Peyer's patch (tissue), 4 donors: ENCODE measurements at places on chromosomes 1 and 21. TPM values are rescaled to one million over a fixed set of nuclear protein-coding genes. Genes with fewer than 3 reads are reported as not detected.

ANKRD13C gene
- 24.3 TPM for total RNA-seq

DNA sequence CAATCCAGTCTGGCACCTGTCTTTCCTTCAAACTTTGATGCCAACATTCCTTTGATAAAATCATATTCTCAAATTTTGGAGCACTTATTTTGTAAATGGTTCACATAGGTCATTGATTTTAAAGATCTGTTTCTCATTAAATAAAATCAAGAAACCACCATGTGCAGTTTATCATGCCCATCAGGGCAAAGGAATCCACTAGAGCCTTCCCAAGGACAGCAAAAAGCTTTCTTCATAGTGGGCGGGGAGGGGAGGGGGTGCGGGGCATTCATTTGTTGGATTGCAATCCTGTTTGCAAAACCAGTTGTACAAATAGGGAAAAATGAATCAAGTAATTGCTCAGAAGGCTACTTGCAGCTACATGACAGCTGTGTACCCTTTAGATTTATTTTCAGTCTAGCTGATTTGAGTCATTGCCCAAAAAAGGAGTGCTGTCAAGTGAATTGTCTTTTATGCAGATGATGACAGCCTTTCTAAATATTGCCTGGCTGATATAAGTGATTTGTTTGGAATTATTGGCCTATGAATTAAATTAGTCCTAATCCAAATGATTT, 23.0 kb downstream of the LRRC8B start:
- no peaks in the 10 kb centered on the region for H3K4me1 ChIP-seq
- H3K27me3 ChIP-seq: no peaks in the 10 kb centered on the region
- H3K27ac ChIP-seq: no peak overlapping the region

- H3K36me3 ChIP-seq: no peaks in the 10 kb centered on the region
- no peak for DNase-seq
- H3K4me3 ChIP-seq: no peak overlapping the region
- H3K4me1 ChIP-seq: no peaks in the 10 kb centered on the region
Observed at GRCh38 chr21:31030367-31031106, 7.7 kb downstream of the KRTAP19-8 start.

DNA sequence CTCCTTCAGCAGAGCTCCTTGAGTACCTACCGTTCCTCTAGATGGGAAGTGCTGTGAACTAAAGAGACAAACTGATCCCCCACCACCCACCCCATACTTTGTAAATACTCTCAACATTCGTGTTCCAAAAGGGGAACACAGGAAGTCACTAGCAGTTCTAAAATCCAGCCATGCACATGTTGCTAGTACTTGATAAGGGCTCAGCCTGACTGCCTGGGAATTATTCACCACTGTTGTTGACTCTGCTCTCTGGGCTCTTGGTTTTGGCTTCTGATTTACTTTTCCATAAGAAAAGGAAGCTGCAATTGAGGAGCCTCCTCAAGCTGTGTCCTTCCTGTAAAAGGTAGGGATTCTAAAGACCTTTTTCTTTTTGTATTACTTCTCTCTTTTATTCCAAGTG, 67.5 kb downstream of the IVNS1ABP start:
- H3K27ac ChIP-seq: no peak overlapping the region
- no peaks in the 10 kb centered on the region for H3K27me3 ChIP-seq
- no peak overlapping the region for H3K4me3 ChIP-seq
- no peaks in the 10 kb centered on the region for H3K36me3 ChIP-seq
- H3K4me1 ChIP-seq: no peaks in the 10 kb centered on the region

DNA sequence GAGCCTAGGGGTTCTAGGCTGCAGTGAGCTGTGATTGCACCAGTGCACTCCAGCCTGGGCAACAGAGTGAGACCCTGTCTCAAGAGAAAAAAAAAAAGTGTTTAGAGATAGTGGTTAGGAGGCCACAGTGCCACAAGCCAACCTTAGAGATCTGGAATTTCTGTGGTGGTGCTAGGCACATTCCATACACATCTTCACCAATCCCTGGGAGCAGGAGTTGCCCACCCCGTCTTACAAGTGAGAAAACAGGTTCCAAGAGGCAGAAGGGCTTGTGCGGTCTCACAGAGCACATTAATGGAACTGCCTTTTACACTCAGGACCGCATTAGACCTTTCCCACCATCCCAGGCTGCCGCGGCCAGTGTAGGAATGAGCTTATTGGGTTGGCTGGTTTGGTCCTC, 93.2 kb downstream of the EPHB2 start:
- no peaks in the 10 kb centered on the region for H3K4me1 ChIP-seq
- H3K27ac ChIP-seq: no peak overlapping the region
- no peak overlapping the region for H3K4me3 ChIP-seq
- no peaks in the 10 kb centered on the region for H3K36me3 ChIP-seq

DNA sequence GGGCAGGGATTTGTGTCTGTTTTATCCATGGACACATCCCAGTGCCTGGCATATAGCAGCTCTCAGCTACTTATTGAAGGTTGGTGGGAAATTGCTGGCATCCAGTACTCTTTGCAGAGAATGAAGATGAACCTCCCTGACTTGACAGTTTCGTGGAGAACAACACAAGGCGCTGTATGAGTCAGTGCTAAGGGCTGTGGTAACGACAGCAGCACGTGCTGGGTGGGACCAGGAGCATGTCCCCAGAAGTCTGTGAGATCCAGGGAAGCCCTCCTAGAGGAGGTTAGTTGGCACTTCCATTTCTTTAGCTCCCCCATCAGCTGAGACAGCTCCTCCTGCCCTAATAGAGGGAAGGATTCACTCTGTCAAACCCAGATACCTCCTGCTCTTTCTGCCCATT, 25.9 kb upstream of the IL19 start:
- no peaks in the 10 kb centered on the region for H3K36me3 ChIP-seq
- peaks cover 3% of the 10 kb centered on the region for H3K4me1 ChIP-seq
- H3K4me3 ChIP-seq: no peak overlapping the region
- no peaks in the 10 kb centered on the region for H3K27me3 ChIP-seq

- H3K36me3 ChIP-seq: no peaks in the 10 kb centered on the region
- no peak overlapping the region for H3K4me3 ChIP-seq
- no peaks in the 10 kb centered on the region for H3K4me1 ChIP-seq
- DNase-seq: no peak
Observed at GRCh38 chr1:240230816-240231215, 139.1 kb downstream of the FMN2 start.

- H3K36me3 ChIP-seq: no peaks in the 10 kb centered on the region
- H3K4me3 ChIP-seq: no peak overlapping the region
- no peak overlapping the region for H3K27ac ChIP-seq
- no peak for DNase-seq
Observed at GRCh38 chr1:111791776-111792175, 36.1 kb downstream of the DDX20 start.

DNA sequence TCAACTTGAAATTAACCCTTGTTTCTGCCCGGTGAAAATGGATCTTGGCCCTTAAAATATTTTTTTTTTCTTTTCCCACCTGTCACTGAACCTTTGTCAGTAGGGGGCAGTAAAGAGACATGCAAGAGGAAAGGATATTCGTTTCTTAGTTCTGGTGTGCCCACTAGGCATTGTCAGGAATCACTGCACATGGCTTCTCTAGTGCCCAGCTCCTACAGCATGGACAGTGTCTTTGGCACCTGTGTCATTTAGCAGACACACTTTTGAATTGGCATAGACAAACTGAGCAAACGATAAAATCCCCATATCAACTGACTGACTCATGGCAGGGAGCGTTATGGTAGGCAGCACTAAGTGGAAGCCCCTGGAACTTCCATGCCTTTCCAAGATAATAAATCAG, 1048.1 kb downstream of the BRINP3 start:
- no peaks in the 10 kb centered on the region for H3K27me3 ChIP-seq
- no peak for DNase-seq
- no peak overlapping the region for H3K4me3 ChIP-seq
- no peaks in the 10 kb centered on the region for H3K36me3 ChIP-seq
- H3K4me1 ChIP-seq: no peaks in the 10 kb centered on the region
- H3K27ac ChIP-seq: no peak overlapping the region

GRCh38 chr1:19087737-19088594, 122.1 kb downstream of the UBR4 start:
- H3K4me3 ChIP-seq: no peak overlapping the region
- H3K4me1 ChIP-seq: no peaks in the 10 kb centered on the region
- peaks cover 3% of the 10 kb centered on the region for H3K36me3 ChIP-seq
- H3K27me3 ChIP-seq: no peaks in the 10 kb centered on the region

GRCh38 chr1:159173320-159173719, 1.9 kb downstream of the CADM3 start:
- peaks cover 11% of the 10 kb centered on the region for H3K27me3 ChIP-seq
- no peaks in the 10 kb centered on the region for H3K36me3 ChIP-seq
- no peak overlapping the region for H3K27ac ChIP-seq
- H3K4me3 ChIP-seq: no peak overlapping the region

DNA sequence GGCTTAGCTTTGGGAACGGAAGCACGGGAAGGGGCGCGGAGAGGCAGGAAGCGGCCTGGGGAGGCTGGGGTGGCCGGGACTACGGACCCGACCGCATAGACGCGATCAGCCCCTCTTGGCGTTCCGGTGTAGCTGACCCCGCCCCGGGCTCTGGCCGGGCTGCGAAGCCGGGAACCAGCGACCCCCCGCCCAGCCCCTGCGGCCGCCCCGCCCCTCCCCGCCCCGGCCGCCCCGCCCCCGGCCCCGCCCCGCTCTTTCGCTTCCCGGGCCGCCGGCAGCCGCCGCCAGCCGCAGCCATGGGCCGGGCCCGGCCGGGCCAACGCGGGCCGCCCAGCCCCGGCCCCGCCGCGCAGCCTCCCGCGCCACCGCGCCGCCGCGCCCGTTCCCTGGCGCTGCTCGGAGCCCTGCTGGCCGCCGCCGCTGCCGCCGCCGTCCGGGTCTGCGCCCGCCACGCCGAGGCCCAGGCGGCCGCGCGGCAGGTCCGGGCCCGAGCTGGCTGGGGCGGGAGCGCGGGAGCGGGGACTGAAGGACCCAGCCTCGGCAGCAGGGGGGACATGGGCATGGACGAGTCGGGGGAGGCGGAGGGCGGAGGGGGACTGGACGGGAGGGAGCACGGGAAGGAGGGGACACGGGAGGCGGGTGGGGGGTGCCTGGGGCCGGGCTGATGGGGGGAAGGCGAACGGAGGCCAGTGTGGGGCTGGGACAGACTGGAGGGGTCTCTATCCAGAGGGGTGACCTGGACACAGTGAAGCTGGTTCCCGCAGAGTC, at the start of gene SELENON:
TSS of gene SELENON (plus strand) at position 259 of the 768 bp plus-strand sequence. CDS start at position 297, 38 bp downstream.
- no peaks in the 10 kb centered on the region for H3K36me3 ChIP-seq
- DNase-seq: peak; percentile 36
- peak within 1 kb of the TSS; percentile 58 for H3K4me3 ChIP-seq
- no peaks in the 10 kb centered on the region for H3K27me3 ChIP-seq
- H3K27ac ChIP-seq: peak within 1 kb of the TSS; percentile 54
- H3K4me1 ChIP-seq: peaks cover 6% of the 10 kb centered on the region

FBXO2 gene
- total RNA-seq: 3.1 TPM

CD247 gene
- total RNA-seq: 7.4 TPM

- peak within 1 kb of the TSS; percentile 69 for H3K27ac ChIP-seq
- H3K4me1 ChIP-seq: peaks cover 9% of the 10 kb centered on the region
- peak; percentile 90 for DNase-seq
- no peaks in the 10 kb centered on the region for H3K27me3 ChIP-seq
Observed at GRCh38 chr1:32702599-32703478, at the start of gene SYNC. Gene SYNC (minus strand): TSS chr1:32702770. CDS start chr1:32702660, 110 bp downstream.

- no peak overlapping the region for H3K4me3 ChIP-seq
- H3K27ac ChIP-seq: no peak overlapping the region
- H3K27me3 ChIP-seq: no peaks in the 10 kb centered on the region
- no peak for DNase-seq
- no peaks in the 10 kb centered on the region for H3K36me3 ChIP-seq
Observed at GRCh38 chr1:234627009-234627950, 17.3 kb upstream of the IRF2BP2 start.

CRNN gene
- 0.67 TPM for total RNA-seq

- H3K27me3 ChIP-seq: no peaks in the 10 kb centered on the region
- H3K4me1 ChIP-seq: no peaks in the 10 kb centered on the region
- H3K4me3 ChIP-seq: no peak overlapping the region
- H3K27ac ChIP-seq: no peak overlapping the region
- H3K36me3 ChIP-seq: no peaks in the 10 kb centered on the region
Observed at GRCh38 chr1:223048026-223048425, 95.0 kb downstream of the TLR5 start.

DNA sequence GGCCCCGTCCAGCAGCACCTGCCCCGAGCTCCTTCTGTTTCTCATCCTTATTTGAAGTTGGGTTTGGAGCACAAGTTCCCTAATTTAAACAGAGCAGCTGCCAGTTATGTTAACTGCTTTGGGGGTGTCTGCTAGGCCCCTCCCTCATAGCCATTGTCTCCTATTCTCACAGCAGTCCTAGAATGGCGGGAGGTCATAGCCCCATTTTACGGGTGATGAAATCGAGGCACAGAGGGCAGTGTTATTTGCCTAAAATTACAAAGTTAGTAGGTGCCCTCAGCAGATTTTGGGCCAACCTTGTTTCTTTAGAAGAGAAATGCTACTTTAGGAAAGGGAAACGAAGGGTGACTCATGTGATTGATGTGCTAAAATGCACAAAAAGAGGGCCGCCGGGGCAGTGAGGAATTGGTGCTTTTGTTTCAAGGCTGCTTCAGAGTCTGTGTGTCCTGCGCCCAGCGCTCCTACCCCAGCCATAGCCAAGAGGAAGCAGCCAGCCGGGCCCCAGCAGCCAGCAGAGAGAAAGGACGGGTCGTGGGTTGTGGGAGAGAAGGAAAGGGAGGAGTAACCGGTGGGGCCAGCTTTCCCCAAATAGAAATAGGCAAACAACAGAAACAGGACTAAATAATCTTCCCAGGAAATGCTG, 13.0 kb downstream of the VANGL1 start:
- H3K27ac ChIP-seq: no peak overlapping the region
- no peak for DNase-seq
- H3K27me3 ChIP-seq: no peaks in the 10 kb centered on the region

DNA sequence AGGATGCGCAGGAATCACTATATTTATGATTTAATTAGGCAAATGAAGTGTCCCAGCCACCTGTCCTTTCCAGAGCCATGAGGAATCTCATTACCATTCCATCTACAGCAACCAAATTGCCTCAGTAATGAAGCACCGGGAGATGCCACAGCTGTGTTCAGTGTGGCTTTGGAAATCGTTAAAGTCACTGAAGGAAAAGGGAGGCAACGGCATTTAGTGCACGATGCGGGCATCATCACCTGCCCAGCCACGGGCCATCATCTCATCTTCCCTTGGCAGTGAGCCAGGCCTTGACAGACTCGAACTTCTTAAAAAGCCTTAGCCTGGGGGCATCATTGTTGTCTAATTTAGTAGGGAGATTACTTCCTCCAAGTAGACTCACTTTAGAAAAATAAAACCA, 67.8 kb downstream of the CNIH3 start:
- H3K4me3 ChIP-seq: no peak overlapping the region
- H3K27me3 ChIP-seq: no peaks in the 10 kb centered on the region
- no peak for DNase-seq
- H3K4me1 ChIP-seq: no peaks in the 10 kb centered on the region

GRCh38 chr1:27559466-27560030, 44.4 kb downstream of the AHDC1 start:
- no peak for DNase-seq
- no peaks in the 10 kb centered on the region for H3K27me3 ChIP-seq
- peaks cover 13% of the 10 kb centered on the region for H3K4me1 ChIP-seq
- H3K4me3 ChIP-seq: no peak overlapping the region

DNA sequence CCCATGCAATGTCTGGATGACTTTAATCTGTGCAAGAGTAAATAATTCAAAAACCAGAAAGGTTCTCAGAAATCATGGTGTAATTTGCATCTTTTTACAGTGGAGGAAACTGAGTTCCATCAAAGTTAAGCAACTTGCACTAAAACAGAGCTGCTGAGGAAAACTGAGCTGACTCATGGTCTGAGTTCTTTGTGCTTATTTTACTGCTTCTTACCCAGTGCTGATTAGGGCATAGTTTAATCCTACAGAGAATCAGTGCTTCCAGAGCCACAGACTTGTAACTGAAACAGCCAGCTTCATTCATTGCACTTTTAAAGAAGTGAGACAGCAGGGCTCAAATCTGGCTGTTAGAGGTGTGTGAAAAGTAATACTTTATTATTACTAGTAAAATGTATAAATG, 10.9 kb upstream of the RWDD3 start:
- no peaks in the 10 kb centered on the region for H3K36me3 ChIP-seq
- no peak for DNase-seq
- H3K4me1 ChIP-seq: no peaks in the 10 kb centered on the region

GRCh38 chr1:167054946-167055630, 35.1 kb downstream of the GPA33 start:
- no peaks in the 10 kb centered on the region for H3K4me1 ChIP-seq

C8A gene
- total RNA-seq: not detected

RBM34 gene
- total RNA-seq: 23.9 TPM
